ENCODE measurements at places on chromosomes 6 and 20.

- no peak for DNase-seq
These were observed 672 bp downstream of the PREX1 start for GRCh38 chr20:48826883-48827771.

- DNase-seq, result no peak
These were observed 219.8 kb upstream of the ARID1B start for GRCh38 chr6:156557251-156557910.

DNA sequence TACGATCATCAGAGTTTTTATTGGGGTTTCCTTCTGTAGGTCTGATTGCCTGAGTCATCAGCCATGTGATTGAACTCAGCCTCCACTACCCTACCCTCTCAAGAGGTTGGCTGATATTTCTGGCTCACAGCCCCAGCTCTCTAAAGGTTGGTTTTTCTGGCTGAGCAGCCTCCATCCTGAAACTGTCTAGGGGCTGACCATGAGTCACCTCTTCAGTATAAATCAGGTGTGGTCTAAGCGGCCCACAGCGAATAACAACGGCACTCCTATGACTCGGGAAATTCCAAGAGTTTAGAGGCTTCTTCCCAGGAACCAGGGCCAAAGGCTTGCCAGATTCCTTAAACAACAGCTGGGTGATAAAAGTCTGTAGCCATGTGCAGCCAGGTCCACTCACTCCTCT lies 115.5 kb downstream of the SOD2 start:
- DNase-seq, result no peak

GRCh38 chr6:38714239-38715015 lies 684 bp upstream of the DNAH8 start:
- DNase-seq, result no peak

GRCh38 chr20:13783528-13783927 lies 1.2 kb downstream of the ESF1 start:
- no peak for DNase-seq

DNA sequence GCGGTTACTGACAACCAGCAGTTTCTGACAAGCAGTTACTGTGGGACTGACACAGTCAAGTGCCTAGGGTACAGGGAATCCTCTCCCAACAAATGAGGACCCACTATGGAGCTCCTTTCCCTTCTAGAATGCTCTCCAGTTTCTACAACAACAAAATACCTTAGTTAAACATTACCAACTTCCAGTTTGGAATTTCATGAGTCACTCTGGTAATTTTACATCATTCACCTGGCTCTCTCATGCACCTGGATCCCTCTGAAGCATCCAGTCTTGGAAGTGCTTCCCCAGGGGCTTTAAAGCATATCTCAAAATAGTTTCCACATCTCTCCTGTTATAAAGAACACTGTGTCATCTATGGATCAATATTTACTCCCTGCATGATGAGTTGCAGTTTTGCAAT lies 286.7 kb upstream of the SPTLC3 start:
- DNase-seq, result no peak

GRCh38 chr6:141682391-141682790 lies 450.3 kb upstream of the GJE1 start:
- DNase-seq, result no peak

DNA sequence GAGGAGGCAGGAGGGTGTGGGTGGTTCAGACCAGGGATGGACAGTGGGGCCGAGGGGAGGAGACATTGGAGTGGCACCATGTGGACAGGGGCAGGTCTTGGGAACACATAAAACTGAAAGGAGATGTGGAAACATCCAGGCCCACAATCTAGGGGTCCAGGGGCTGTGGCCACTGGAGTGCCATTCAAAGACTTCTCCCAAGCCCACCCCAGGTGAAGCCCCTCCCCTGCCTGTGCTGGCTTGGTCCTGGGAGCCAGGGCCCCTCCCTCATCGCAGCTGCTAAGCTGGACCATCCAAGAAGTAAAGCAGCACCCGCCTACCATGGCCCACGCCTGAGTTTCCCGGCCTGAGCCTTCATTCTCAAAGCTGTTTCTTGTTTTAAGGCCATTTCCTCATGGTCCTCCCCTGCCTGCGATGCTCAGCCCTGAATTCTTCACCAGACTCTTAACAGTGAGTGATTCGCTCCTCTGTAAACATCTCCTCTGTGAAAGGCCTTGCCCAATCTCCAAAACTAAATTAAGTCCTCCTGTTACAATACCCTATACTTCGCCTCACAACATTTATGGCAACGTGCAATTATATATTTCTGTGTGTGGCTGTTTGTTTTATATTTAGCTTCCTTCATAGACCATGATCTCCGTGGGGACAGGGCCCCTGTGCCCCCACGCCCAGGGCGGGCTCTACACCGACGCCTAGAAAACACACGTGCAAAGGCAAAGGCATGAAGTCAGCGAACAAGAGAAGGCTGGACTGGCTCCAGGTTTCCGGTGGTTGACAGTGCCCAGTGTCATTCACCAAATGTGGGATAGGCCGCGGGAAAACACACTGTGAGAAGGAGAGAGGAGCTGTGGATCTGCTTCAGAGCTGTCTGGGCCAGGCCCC lies 267.8 kb downstream of the ERMARD start:
- DNase-seq, result no peak

DNA sequence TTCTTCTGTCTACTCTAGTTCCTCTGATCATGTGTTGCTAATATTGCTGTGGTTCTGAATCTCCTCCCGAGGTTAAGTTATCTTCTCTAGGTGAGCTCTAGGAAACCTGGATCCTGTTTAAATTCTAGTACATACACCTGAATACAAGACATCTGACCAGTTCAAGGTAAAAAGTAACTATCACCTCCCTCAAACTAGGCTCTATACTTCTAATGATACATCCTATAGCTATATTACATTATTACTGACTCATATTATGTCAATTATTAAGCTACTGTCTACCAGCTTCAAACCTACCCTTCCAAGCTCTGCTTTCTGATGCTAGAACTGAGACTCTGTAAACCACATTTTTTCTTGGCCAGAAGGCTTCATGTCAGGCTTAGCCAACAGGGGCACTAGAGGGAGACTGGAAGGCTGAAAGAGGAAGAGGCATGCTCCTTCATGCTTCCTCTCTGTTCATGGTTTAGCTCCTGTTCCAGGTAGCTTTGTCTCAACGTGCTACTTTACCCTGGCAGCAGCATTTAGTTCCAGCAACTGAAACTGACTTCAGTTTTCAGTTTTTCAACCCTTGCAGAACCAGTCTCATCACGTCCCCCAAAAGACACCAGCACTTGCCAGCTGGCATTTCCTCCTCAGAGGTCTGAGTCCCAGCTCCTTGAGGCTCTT lies 148.4 kb upstream of the TOP1 start:
- no peak for DNase-seq

DNA sequence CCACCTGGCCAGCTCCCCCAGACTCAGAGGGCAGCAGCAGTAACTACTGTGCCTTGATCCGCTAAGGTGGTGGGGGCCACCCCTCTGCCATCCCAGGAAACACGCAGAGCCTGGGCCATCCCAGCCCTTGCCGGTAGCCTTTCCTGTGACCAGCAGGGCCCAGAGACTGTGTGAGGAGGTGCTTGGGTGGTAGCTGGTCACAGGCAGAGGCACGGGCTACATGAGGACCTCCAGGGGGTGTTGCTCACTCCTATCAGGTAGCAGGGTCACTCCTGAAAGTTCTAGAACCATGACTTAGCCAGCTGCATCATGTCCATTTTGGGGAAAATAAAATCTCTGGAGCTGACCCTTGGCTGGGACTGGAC lies 22.8 kb downstream of the PCMTD2 start:
- DNase-seq, result no peak

DNA sequence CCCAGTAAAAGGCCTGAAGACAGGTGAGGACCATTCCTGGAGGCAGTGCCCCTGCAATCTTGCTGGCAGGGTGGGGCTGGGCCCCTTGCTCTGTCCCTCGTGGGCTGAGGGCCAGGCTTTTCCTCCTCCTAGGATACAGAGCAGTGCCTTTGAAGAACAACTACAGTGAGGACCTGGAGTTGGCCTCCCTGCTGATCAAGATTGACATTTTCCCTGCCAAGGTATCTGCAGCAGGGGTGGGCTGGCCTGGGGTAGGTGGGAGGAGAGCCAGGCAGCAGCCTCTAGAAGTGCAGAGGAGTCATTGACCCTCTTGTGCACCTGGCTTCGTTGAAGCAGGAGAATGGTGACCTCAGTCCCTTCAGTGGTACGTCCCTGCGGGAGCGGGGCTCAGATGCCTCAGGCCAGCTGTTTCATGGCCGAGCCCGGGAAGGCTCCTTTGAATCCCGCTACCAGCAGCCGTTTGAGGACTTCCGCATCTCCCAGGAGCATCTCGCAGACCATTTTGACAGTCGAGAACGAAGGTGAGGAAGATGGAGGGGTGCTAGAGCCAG lies 36.5 kb downstream of the PLCG1 start:
- no peak for DNase-seq

- no peak for DNase-seq
These were observed 8.2 kb upstream of the TBX18 start for GRCh38 chr6:84772428-84773132.

GRCh38 chr20:10172998-10173655 lies 45.5 kb upstream of the SNAP25 start:
- DNase-seq, result no peak

- DNase-seq, result peak; percentile 34
These were observed 20.2 kb upstream of the MICA start for GRCh38 chr6:31383149-31383548.

GRCh38 chr6:44179072-44179536 lies 20.5 kb downstream of the CAPN11 start:
- no peak for DNase-seq

DNA sequence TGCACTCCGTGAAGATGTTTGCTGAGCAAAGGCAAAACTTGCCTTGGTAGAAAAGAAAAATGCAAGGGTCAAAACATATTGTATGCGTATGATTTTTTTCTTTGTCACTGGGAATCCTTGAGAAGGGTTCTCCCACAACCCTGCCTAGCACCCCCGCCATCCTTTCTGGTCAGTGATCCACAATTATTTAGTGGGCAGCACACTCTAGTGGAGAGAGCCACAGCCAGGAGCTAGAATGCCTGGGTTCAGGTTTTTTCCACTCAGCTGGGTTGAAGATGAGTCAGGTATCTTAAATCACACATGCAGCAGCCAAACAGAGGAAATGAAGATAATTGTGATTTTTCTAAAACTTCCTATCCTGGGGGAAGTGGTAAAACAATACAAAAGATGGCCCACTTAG lies 243.1 kb downstream of the PKHD1 start:
- DNase-seq, result no peak

GRCh38 chr6:5453546-5453945 lies 192.2 kb downstream of the FARS2 start:
- DNase-seq, result no peak

- no peak for DNase-seq
These were observed 2.5 kb downstream of the NTSR1 start for GRCh38 chr20:62710886-62711702.

DNA sequence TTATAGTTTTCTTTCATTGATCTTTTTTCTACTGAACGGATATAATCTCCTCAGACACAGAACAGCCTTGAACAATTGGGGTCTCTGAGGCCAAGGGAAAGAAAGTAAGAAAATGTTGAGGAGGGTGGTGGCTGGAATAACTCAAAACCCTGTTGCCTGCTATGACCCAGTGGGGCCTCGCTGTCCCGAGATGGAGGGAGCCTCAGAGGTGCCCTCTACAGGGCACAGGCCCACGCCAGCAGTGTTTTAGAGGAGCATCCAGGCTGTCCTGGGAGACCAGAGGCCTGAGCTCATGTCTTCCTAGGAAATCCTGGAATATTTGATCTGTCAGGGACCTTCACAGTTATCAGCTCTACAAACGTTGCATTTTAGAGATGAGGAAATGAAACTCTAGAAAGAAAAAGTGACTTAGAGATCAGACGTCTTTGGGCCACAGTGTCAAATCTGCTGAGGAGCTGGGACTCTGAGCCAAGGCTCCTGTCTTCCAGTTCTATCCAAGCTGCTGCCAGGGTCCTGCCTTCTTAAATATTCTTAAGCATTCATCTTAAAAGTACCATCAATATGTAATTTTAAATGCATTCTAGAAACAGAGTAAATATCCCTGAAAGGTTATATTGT lies 26.3 kb downstream of the ALDH5A1 start:
- DNase-seq, result no peak

DNA sequence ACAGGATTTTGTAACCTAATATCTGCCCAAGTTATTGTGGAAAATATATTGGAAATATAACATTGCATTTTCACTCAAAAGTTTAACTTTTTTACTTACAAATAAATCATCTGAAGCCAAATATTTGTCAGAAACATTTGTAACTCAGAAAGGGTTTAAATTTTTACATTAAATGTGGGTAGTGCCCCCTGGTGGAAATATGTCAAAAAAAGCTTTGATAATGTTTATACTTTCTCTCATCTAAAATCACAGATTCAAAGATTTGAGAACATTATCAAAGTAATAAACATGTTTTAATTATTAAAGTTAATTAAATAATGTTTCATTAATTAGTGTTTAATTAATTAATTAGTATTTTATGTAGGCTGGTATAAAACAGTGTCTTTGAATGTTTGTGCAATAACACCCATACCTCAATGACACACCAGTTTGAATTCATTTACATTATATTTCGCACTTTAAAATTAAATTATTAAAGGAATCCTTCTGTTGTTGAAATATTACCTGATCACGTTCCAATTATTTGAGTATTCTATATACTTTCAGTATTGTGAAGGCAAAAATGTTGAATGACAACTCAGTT lies 320.1 kb upstream of the FKBP1C start:
- no peak for DNase-seq

DNA sequence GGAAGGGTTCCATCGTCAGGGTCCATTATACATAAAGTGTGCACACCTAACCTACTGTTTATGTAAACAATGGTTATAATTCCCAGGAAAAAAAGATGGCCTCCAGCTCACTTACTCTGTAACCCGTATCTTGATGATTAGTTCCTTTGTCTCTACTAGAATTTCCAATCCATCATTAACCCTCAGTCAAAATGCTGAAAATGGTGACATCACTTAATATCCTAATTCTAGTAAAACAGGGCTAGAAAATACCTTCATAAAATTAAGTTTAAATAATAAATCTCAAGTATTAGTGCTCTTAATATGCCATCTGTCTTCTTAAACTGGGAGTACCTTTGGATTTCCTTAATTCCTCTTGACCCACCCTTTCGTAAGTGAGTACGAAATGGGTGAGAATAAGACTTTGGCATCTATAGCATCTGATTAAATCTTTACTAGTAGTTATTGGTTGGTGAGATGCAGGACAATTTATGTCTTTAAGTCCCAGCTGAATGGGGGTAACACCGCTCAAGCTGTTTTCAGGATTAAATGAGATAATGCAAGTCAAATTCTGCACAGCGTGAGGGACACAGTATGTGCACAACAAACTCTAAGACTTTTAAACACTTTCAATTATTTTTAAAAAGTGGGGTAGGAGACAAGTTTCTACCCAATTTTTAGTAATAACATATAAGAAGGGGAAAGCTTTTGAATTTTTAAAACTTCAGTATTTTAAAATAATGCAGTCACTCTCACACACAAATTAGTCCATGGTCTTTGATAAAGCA lies 1.6 kb downstream of the HMGN3 start:
- DNase-seq, result no peak

All from esophagus muscularis mucosa (tissue), 4 donors.